ENCODE measurements at places on chromosomes 16 and 17. TPM values are rescaled to one million over a fixed set of nuclear protein-coding genes. Genes with fewer than 3 reads are reported as not detected.
A peak's percentile ranks its signal among the peaks of the same experiment; 100 is the strongest.

Gene HOXB4
- total RNA-seq, result 3.0 TPM

Gene GPR139
- total RNA-seq, result not detected

Gene USP43
- total RNA-seq, result 0.07 TPM

DNA sequence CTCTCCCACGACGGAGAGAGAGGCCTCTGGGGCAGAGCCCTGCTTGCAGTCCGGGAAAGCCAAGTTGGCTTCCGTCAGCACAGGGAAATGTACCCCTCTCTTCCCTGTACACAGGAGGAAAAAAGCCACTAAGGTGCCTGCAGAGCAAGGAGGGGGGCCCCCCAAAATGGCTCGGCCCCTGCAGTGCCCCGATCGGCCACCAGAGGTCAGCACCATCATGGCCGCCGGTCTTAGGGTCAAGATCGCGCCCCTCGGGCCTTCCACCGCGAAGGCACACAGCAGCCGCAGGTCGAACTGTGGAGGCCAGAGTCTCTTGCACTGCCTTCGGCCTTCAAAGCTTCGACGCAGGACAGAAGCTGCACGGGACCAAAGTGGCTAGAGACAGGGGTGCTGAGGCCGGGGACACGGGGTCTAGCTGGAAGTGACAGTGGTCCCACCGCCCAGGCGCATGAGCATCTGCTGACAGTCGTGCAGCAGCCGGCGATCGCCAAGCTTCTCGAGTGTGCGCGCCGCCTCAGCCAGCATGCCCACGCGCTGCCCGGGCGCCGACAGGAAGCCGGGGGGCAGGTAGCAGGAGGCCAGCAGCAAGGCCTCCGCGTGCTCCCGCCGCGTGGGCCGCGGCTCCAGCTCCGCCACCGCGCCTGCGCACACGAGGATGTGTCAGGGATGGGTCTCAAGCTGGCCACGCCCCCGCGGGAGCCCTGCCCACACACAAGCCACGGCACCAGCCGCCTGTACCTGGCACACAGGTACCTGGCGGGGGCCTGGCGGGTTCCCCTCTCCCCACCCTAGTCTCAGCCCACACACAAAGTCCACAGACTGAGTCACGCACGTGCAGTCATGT, 24.4 kb downstream of the SREBF1 start:
- H3K4me3 ChIP-seq, result no peak overlapping the region
- H3K27ac ChIP-seq, result no peak overlapping the region
- peak; percentile 49 for DNase-seq
- peaks cover 56% of the 10 kb centered on the region for H3K36me3 ChIP-seq
- no peaks in the 10 kb centered on the region for H3K27me3 ChIP-seq

DNA sequence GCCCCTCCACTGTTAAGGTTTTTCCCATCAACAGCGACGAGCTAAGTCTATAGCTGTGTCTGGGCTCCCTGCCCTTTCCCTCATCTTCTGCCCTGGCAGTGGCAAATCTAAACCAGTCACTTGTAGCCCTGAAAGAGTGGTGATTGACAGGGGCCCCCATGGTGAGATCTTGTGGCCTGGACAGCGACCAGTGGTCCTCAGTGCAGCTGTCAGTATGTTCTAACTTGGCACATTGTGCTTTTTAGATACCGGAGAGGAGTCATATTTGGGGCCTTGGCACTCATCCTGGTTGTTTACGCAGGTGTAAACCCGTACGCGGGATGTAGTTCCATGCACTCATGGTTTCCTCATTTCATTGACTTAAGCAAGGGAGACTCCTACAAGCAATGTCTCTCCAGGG, 57.5 kb upstream of the ARHGAP44 start:
- no peak for DNase-seq
- H3K27me3 ChIP-seq, result no peaks in the 10 kb centered on the region
- H3K4me3 ChIP-seq, result no peak overlapping the region
- H3K27ac ChIP-seq, result no peak overlapping the region

- H3K36me3 ChIP-seq, result no peaks in the 10 kb centered on the region
- DNase-seq, result no peak
- no peaks in the 10 kb centered on the region for H3K27me3 ChIP-seq
- H3K4me1 ChIP-seq, result peaks cover 31% of the 10 kb centered on the region
Measured at GRCh38 chr16:50195276-50195675, 42.2 kb downstream of the TENT4B start.

GRCh38 chr16:19672378-19672777, 45.6 kb downstream of the KNOP1 start:
- no peaks in the 10 kb centered on the region for H3K4me1 ChIP-seq
- no peaks in the 10 kb centered on the region for H3K27me3 ChIP-seq
- peaks cover 21% of the 10 kb centered on the region for H3K36me3 ChIP-seq
- no peak overlapping the region for H3K27ac ChIP-seq

DNA sequence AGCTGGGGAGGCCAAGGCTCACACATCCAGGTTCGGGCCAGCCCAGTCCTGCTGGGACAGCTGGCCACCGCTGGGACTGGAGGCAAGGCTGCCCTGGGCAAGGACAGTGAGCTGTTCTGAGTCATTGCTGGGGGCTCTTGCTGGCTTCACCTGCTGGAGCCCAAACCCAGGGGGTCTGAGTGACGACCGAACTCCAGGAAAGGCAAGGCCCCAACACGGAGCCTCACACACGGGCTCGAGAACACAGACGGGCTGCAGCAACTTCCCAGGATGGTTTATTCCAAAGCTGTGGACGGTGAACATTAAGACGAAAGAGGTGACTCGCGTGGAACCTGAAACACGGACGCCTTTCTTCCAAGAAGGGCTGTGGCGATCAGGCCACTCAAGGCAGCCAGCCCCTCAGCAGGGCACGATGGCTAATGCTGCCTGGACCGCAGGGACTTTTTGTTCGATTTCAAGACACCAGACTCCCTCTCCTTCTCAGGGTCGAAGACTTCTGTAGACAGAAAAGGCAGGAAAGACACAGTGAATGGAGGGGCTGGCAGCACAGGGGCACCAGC, 21.5 kb downstream of the KDM8 start:
- peaks cover 24% of the 10 kb centered on the region for H3K4me1 ChIP-seq
- peaks cover 47% of the 10 kb centered on the region for H3K36me3 ChIP-seq
- peak overlapping the region; percentile 28 for H3K27ac ChIP-seq
- no peaks in the 10 kb centered on the region for H3K27me3 ChIP-seq

GRCh38 chr16:89375021-89375420, 115.3 kb downstream of the ANKRD11 start:
- H3K4me1 ChIP-seq, result peaks cover 23% of the 10 kb centered on the region
- no peak for DNase-seq
- no peaks in the 10 kb centered on the region for H3K27me3 ChIP-seq
- no peak overlapping the region for H3K4me3 ChIP-seq
- H3K27ac ChIP-seq, result no peak overlapping the region
